ENCODE measurements at places on chromosomes 6 and 20. TPM values are rescaled to one million over a fixed set of nuclear protein-coding genes. Genes with fewer than 3 reads are reported as not detected.
A peak's percentile ranks its signal among the peaks of the same experiment; 100 is the strongest.

DNA sequence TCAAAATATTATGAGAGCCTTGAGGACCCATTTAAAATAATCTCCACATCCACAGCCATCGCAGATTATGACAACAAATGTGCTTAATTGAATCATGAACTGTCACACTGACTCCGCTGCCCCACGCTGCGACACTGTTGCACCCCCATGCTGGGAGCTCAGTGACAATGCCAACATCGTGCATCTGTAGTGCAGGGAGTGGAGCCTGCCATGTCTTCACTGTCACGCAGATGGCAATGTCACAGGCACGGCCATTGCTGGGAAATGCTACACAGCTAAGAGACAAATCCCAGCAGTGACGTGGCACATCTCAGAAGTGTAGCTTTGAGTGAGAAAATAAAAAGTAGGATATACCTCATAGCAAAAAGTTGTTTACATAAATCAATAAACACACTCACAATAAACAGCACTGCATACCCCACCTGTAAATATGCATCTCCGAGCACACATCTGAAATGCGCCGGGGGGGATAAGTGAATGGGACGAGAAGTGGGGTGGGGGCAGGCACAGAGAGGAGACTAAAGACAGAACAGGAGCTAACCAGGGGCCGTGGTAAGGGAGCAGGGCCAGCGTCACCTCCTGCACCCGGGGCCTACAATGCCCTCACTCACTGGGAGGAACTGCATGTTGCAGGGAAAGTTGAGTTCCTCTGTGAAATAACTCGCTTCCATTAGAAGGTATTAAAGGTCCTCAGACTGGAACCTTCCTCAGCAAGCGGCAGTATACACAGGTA is 349.9 kb downstream of the THBS2 start:
- DNase-seq: no peak

- DNase-seq: no peak
Measured at GRCh38 chr6:108531332-108531731, 29.4 kb upstream of the FOXO3 start.

GRCh38 chr20:44182863-44183262 is 4.1 kb downstream of the JPH2 start:
- DNase-seq: no peak

- DNase-seq: no peak
Measured at GRCh38 chr20:56624786-56625681, 4.1 kb upstream of the TFAP2C start.

NHSL1 gene
- 3.1 TPM for total RNA-seq

- no peak for DNase-seq
Measured at GRCh38 chr20:54456423-54456822, 19.0 kb upstream of the DOK5 start.

DNA sequence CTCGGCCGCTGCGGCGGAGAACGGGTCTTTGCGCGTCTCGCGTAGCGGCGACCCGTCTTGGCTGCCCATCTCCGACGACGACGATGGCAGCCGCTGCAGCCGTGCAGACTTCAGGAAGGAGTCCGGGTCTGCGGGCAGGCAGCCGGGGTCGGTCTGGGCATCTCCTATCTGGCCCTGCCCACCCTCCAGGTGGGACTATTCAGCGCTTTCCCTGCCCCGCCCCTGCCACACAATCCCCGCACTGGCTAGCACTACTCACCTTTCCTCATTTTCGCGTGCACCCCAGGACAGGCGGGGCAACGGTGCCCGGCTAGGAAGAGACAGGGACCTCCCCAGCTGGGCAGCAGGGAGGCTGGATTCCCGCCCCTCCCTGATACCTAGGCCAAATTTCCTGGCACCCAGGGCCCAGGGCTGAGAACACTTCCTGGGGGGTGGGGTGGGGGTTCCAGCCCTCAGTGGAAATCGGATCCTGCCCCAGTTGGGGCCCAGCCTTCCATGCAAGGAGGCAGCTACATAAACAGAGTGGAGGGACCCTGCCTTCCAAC is 9.2 kb downstream of the GGT7 start:
- DNase-seq: no peak

DNA sequence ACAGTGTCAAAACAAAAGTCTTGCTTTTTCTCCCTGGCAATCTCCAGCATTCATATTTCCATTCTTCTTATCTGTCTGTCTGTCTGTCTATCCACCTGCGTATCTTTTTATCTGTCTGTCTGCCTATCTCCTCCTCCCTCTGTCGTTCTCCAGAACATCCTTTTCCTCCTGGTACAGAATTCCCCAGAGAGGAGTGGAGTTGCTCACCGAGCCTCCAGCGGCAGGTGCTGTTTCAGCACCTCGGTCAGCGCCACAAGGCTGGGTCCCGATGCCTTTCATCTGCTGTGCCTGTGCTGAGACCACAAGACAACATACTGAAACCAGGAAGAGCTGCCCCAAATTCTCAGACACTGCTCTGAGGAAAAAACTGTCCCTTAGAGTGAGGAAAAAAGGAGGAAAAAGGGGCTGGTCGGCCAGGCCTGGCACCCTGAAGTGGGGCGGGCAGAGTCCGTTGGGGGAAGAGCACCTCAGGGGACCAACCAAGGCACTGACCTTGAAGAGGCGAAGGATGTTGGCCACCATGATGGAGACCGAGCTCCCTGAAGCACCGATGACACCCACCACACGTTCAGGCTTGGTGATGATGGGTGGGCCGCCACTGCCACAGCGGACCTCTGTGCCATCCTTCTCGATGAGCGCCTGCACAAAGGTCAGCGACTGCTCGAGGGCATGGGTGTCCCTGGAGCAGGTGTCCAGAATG is 13.3 kb downstream of the GRM4 start:
- DNase-seq: peak; percentile 24

DNA sequence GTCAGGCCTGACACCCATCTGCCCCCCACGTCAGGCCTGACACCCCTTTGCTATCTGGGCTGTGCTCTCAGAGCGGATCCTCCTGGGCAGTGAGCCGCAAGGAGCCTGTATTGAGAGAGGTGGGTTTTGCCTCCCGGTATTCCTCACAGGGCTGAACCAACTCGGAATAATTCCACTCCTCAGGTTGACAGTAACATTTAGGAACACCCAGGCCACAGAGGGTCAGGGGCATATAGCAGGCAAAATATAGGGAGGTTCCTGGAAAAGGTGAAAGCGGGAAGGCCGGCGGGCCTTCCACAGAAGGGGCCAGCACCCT is 6.8 kb upstream of the FGD2 start:
- DNase-seq: no peak

KIF3B gene
- total RNA-seq: 15.0 TPM

All from H4 (cell line).